ENCODE measurements at places on chromosomes 5 and 9.

DNA sequence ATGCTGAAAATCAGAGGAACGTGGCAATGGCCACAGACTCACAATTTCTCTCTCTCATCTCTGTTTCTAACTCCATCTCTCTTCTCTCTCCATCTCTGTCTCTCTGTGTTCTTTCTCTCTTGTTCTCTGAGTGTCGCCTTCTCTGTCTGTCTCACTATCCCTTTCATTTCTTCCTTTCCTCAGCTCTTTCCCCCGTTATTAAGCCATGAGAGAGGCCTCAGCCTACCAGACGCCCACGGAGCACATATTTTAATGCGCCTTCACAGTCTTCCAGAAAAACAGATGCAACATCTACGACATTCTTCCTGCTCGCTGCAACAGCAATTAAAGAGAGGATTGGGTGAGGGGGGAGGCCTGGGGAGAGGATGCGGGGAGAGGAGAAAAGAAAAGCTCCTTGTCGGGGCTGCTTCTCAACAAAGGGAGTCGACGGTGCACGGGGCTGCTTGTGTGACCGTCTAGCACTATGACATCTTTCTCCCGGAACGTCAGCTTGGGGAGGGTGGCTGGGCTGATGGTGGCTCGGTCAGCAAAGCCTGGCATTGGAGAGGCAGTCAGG lies 37.7 kb upstream of the NEURL1B start:
- DNase-seq = no peak

DNA sequence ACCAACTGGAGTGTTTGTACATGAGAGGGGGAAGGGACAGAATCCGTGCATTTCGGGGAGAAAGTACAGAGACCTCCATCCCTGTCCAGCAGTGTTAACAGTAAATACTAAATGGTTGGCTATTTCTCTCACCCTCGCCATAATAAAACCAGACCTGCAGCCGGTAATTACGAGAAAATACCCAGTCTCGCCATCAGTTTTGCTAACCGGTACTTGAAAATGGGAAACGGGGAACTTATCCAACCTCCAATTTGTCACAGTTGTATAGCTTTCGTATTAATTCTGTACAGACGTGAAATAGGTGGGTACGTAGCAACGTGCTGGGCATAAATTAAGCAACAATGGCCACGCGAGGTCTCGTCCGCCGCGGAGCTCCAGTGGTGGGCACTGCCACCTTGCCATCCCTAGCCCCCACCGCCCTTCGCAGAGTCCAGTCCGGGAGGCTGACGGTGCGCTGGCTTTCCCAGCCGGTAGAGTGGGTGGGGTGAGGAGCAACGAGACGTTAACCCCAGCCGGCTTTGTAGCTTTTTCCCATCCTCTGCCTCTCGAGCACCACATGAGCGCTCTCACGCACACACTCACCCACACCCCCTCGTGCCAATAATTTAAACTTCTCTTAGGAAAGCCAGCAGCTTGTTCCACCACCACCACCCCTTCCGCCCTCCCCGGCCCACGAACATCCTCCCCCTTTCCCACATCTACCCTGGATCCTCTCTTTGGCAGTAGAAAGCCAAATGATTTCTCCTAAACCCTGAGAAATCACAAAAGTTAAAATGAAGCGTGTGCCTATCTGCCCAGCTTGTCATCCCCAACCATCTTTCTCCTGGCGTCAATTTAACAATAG lies 1.8 kb downstream of the ELAVL2 start:
- DNase-seq = peak; percentile 6

DNA sequence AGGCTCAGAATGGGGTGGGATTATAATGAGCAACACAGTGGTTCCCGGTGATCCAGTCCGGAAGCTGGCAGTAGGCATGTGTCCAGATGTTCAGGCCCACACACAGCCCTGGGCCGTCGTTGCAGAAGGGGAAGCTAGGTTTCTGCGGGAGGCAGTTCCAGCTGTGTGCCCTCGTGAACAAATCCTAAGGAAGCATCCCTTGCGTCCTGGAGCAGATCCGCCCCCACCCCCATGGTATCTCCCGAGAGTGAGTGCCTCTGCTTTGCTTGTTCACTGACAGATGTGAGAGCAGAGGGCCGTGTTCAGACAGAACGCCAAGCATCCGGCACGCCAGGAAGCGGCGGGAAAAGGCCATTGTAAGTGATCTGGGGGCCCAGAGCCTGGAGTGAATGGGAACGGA lies 104.8 kb downstream of the PDE6A start:
- no peak for DNase-seq

DNA sequence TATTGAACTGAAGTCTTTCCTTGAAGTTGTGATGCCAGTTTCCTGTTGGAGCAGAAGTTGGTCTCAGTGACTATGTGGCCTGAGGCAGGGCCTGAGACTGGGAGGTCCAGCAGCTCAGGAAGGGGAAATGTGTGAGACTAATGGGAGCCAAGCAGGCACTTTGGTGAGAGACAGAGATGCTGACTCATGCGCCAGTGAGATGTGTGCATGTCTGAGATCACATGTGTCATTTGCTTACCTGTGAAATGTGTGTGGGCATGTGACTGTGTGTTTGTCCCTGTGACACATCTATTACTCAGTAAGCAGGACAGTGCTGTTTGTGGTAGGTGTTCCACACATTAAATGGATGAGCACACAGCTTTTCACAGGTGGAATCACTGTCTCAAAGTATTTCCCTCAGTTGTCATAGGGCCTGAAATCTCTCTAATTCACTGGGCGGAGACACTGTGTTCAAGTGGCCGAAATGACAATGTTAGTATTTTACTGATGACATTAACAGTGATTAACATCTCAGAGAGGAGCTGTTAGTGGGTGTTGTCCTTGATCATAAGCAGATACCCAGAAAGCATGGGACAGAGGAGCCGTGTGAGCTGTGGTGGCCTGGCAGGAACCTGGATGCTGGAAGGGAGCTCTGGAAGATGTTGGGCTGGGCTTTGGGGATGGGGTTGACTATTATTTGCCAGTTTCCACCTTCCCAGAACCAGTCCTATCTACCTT lies 7.4 kb downstream of the NPR2 start:
- no peak for DNase-seq

GRCh38 chr5:141839015-141839513 lies 39.1 kb downstream of the PCDH1 start:
- no peak for DNase-seq

- no peak for DNase-seq
These were observed 17.6 kb upstream of the VDAC1 start for GRCh38 chr5:134022333-134022732.

GRCh38 chr9:33153666-33154065 lies 13.5 kb downstream of the B4GALT1 start:
- DNase-seq = no peak

DNA sequence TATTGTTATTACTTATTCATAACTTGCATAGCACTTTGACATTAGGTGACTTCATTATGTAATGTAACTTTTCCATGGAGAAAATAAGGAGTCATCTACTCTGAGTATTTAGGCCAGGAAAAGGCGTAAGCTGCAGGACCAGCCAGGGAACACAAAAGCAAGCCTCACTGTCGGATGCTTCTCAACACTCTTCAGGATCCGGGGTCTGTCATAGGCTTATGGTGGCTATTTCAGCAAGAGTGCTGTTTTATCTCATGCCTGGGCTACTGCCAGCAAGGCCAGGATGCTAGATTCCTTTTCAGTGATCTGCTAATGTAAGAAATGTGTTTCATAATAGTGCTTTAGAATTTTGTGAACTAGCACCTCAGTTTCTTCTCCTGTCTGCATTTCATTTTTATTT lies 162.4 kb downstream of the CHSY3 start:
- no peak for DNase-seq

DNA sequence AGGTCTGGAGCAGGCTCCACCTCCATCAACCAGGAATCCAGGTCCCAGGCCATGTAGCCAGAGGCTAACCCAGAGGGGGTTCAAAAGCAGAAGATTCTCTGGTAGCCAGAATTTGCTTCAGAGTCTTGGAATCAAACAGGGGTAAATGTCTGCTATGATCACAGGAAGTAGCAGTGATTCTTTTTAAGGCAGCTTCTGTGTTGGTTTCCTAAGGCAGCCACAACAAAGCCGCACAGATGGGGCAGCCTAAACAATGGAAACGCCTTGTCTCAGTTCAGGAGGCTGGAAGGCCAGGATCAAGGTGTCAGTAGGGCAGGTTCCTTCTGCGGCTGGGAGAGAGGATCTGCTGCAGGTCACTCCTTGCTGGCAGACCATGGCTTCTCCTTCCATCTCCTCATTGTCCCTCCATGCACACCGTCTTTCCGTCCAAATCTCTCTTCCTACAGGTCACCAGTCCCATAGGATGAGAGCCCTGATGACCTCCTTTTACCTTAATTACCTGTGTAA lies 167.3 kb downstream of the ROR2 start:
- DNase-seq = no peak

- DNase-seq = no peak
These were observed 630.2 kb upstream of the DMAC1 start for GRCh38 chr9:8429768-8430167.

- DNase-seq = no peak
These were observed 12.8 kb downstream of the FAM81B start for GRCh38 chr5:95403996-95404395.

DNA sequence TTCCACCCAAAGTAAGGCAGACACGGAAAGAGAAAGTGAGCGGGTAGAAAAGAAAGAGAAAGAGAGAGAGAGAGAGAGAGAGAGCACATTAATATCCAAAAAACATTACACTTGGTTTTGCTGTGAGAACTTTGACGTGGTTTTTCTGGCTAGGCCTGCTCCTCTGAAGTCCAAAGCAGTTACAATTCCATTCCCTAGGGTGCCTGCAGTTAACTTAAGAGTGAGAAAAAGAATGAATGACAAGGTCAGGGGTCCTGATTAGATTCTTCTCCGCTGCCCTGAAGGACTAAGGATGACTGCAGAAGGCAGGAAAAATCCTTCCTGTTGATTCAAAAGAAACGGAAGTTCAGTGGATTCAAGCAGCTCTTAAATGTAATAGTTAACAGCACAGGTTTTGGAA lies 589.8 kb downstream of the PRELID2 start:
- DNase-seq = no peak

- no peak for DNase-seq
These were observed 27.6 kb downstream of the ZBTB43 start for GRCh38 chr9:126832440-126832839.

GRCh38 chr5:132435886-132436285 lies 54.7 kb downstream of the IRF1 start:
- DNase-seq = no peak

DNA sequence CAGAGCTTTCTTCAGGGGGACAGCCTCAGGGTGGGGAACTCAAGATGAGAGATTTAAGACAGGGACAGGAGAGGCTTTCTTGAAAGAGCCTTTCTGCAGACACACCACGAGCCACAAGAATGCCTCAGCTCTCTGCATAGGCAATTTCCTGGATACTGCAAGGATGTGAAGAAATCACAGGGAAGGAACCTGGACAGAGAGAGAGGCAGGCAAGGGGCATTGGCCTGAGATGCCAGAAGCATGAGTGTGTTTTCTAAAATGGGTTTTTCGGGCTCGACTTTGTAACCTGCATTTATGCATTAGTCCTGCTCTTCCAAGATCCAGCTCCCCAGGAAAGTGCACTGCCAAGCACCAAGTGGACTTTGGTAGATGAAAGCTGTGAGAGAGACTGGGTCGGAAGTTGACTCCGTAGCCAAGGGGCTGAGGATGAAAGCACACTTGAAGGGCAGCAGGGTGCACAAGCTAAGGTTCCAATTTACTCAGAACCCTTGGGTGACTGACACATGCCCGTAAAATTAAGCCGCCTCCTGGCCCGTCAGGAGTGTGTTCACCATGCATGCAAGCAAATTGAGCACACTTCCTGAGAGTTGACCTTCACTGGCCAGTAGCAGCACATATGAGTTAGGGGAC lies 90.9 kb downstream of the CFAP90 start:
- DNase-seq = no peak

- peak; percentile 17 for DNase-seq
These were observed 97.4 kb upstream of the TRIM32 start for GRCh38 chr9:116589392-116590354.

- DNase-seq = no peak
These were observed 23.0 kb downstream of the AMBP start for GRCh38 chr9:114055061-114055460.

- DNase-seq = no peak
These were observed 27.3 kb upstream of the MUSK start for GRCh38 chr9:110641293-110641692.

GRCh38 chr9:16197578-16198370 lies 644.9 kb downstream of the CCDC171 start:
- no peak for DNase-seq

- peak; percentile 56 for DNase-seq
These were observed 6.3 kb downstream of the LHX3 start for GRCh38 chr9:136198605-136199083.

Data from nephron progenitor cell (in vitro differentiated cells).